Naive thymus-derived CD4-positive, alpha-beta T cell (primary cell): ENCODE measurements at places on chromosomes 12 and 14.

- DNase-seq, result no peak
These were observed 15.7 kb upstream of the ESPL1 start for GRCh38 chr12:53252349-53252916.

GRCh38 chr12:68844788-68845695, 37.1 kb downstream of the MDM2 start:
- DNase-seq, result no peak

DNA sequence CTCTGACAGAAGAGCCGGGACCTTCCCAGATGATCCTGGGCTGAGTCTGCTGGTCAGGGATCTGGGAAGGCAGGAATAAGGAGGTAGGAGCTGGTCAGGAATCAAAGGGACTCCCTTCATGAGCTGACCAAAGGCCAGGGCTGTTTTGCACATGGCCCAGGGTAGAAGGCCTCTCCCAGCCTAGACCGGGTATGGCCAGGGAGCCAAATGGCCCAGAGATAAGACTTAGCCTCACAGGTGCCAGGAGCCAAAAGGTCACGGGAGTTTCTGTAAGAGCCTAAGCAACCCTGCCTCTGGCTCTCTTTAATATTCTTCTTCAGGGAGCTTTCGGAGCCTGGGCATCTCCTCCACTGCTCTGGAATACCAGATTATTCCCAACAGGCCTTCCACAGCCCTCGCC, 191.3 kb upstream of the PWP1 start:
- DNase-seq, result no peak

GRCh38 chr12:104131609-104132008, 6.4 kb downstream of the NFYB start:
- no peak for DNase-seq

- no peak for DNase-seq
These were observed 18.9 kb upstream of the POC1B start for GRCh38 chr12:89544681-89545184.

DNA sequence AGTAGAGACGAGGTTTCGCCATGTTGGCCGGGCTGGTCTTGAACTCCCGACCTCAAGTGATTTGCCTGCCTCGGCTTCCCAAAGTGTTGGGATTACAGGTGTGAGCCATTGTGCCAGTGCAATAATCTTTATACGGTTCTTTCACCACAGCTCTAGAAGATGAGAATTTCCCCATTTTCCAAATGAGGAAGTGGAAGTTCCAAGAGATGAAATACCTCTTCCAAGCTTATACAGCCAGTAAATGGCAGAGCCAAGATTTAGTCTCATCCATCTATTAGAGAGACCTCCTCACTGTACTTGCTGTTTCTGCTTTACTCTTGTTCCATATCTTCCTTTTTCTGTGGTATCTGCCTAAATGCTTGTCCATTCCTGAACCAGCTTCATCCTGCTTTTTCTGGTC, 3.1 kb upstream of the LMNTD1 start:
- DNase-seq, result no peak

- DNase-seq, result no peak
These were observed 152.5 kb downstream of the PTPRO start for GRCh38 chr12:15474766-15475165.

- no peak for DNase-seq
These were observed 267.7 kb downstream of the SLC6A15 start for GRCh38 chr12:84644908-84645307.

DNA sequence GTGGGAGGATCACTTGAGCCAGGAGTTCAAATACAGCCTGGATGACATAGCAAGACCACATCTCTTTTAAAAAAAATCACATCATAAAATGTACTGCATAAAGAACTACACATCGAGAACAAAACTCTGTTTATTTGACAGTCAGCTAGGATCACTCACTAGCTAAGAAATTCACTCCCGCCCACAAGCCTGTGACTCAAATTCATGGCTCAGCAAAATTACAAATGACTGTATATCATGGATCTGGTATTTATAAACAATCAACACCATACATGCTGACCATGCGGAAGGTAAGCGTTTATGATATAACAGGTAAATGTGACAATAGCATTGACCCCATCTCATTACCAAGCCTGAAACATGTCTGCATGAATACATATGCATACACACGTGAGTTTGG, 206.5 kb downstream of the EFCAB11 start:
- DNase-seq, result no peak

- no peak for DNase-seq
These were observed 434.1 kb downstream of the NOVA1 start for GRCh38 chr14:26163761-26164160.

GRCh38 chr12:75738486-75738885, 227.1 kb upstream of the KRR1 start:
- no peak for DNase-seq

GRCh38 chr14:50544911-50545310, 12.5 kb upstream of the MAP4K5 start:
- DNase-seq, result no peak

DNA sequence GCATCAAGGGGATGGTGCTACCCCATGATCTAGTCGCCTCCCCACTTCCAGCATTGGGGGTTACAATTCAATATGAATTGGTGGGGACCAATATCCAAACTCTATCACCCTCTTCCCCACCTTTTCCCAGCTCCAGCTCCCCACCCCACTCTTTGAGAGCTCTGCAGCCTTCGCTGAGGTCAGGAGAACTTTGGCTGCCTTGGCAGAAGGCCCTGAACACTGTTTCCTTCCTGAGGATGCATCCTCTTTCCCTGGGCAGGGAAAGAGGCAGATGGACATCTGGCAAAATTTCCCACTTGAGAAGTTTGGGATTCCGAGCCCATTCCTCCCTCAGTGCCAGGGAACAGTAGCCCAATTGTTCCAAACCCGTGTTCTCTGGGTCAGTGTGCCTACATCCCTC, 169.1 kb downstream of the TSPAN9 start:
- DNase-seq, result no peak
